ENCODE measurements at places on chromosomes 5 and 9. TPM values are rescaled to one million over a fixed set of nuclear protein-coding genes. Genes with fewer than 3 reads are reported as not detected.

DNA sequence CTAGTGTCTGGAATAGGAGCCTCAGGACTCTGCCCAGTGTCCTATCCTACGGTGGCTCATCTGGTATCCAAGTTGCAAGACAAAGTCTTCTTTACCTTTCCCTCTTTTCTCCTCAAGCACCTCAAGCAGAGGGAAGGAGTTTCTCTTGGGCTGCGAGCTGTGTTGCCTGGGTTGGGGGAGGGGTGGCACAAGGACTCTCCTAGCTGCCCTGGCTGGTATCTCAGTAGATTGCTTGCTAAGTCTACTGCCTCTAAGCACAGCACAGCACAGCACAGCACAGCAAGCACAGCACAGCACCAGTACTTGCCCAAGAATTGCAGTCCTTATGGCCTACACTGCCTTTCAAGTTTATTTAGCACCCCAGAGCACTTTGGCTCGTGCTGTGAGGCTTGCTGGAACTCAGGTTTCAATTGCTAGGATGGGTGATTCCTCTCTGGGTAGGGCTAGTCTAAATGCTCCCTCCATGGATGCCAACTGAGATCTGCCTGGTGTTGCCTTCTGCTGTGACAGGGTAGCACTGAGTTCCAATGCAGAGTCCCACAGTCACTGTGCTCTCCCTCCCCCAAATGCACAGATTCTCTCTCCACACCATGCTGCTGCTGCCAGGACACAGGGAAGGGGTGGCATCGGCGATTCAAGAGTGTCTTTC lies 213.1 kb upstream of the POU5F2 start:
- H3K36me3 ChIP-seq: peaks cover 22% of the 10 kb centered on the region
- H3K27ac ChIP-seq: no peak overlapping the region
- no peak for DNase-seq
- H3K4me3 ChIP-seq: no peak overlapping the region

DNA sequence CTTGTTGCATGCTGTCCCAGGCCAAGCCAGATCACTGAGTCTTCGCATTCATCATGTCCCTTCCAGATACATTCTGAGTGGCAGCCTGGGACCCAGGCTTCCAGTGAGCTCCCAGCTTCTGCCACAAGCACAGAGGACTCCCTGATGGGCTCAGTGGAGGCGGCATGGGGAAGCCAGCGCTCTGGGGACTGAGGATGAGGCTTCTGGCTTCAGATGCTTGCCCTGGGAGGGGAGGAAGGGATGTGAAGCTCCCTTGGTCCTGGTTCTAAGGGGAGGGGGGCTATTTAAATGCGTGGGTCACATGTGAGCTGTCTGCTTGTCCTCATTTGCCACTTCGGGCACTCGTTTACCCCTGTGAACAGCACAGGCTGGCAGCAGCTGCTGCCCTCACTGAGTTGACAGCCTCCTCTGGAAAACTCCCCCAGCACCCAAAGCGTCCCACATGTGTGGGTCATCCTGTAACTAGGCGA lies 174.0 kb downstream of the NR3C1 start:
- H3K36me3 ChIP-seq: no peaks in the 10 kb centered on the region
- H3K4me3 ChIP-seq: no peak overlapping the region
- no peak for DNase-seq
- H3K4me1 ChIP-seq: peaks cover 22% of the 10 kb centered on the region
- peak overlapping the region; percentile 40 for H3K27ac ChIP-seq

GRCh38 chr5:143683459-143683858 lies 128.5 kb upstream of the HMHB1 start:
- H3K27ac ChIP-seq: no peak overlapping the region
- DNase-seq: no peak

GRCh38 chr9:3857091-3857490 lies 331.3 kb upstream of the RFX3 start:
- no peak overlapping the region for H3K4me3 ChIP-seq
- H3K4me1 ChIP-seq: no peaks in the 10 kb centered on the region
- H3K27ac ChIP-seq: no peak overlapping the region
- H3K36me3 ChIP-seq: no peaks in the 10 kb centered on the region

- H3K27me3 ChIP-seq: no peaks in the 10 kb centered on the region
- DNase-seq: no peak
- no peak overlapping the region for H3K4me3 ChIP-seq
Observed at GRCh38 chr5:12661617-12662370, 757.5 kb upstream of the CTNND2 start.

DNA sequence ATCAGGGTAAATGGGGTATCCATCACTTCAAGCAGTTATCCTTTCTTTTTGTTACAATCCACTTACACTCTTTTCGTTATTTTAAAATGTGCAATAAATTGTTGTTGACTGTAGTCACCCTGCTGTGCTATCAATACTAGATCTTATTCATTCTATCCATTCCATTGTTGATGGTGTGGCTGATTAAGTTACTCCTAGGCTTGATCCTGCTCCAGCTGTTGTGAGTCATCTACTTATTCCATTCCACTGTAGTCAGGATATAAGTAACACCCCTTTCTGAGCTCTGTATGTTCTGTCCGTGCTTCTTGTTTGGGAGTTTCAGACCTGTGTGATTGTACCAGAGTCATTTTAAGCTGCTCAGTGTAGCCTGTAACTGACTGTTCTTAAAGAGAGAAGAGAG lies 122.5 kb upstream of the RUSC2 start:
- H3K36me3 ChIP-seq: no peaks in the 10 kb centered on the region
- DNase-seq: no peak
- H3K4me1 ChIP-seq: no peaks in the 10 kb centered on the region
- H3K4me3 ChIP-seq: no peak overlapping the region

SLC45A2 gene
- total RNA-seq: not detected

- no peak for DNase-seq
- no peak overlapping the region for H3K4me3 ChIP-seq
- H3K4me1 ChIP-seq: no peaks in the 10 kb centered on the region
- no peaks in the 10 kb centered on the region for H3K27me3 ChIP-seq
- no peaks in the 10 kb centered on the region for H3K36me3 ChIP-seq
Observed at GRCh38 chr5:23217159-23217558, 290.2 kb upstream of the PRDM9 start.

All from CD4-positive, alpha-beta T cell (primary cell).